Activated CD8-positive, alpha-beta memory T cell treated with anti-CD3 and anti-CD28 coated beads, Interleukin-2, amount 10 ng/mL, durations not matched to agents 7 days and 5 days (primary cell): ENCODE measurements at places on chromosomes 12 and 14.

DNA sequence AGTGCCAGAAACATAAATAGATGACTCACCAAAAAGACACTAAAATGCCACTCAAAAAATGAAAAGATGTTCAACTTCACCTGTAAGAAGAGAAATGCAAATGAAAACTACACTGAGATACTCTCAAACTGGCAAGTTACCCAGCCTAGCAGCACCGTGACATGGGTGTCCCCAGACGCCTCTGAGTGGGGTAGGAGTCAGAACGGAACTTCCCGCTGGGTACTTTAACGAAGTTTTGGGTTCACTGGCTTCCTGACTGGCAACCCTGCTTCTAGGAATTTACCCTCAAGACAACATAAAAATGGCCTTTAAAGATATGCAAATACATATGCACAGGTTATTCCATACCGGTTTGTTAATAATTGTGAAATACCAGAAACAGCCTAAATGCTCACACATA, 52.6 kb downstream of the RIMBP2 start:
- H3K27me3 ChIP-seq: no peaks in the 10 kb centered on the region
- no peak overlapping the region for H3K4me3 ChIP-seq
- no peak overlapping the region for H3K27ac ChIP-seq
- no peaks in the 10 kb centered on the region for H3K36me3 ChIP-seq
- H3K4me1 ChIP-seq: peaks cover 5% of the 10 kb centered on the region

DNA sequence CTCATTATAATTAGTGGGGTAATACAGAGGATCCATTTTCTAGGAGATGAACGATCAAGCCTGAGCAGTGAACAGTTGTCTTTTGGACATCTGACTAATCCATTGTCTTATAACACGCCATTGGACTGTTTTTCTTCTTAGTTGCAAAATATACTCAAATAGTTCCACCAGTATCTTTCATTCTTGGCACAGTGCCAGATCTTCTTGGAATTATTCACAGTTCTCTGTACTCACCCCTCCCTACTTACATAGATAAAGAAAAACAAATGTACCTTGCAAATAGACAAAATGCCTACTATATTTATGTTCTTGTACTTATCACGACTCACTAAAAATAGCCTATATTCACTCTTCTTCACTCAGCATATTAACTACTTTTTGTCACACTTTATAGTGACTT, 3.8 kb downstream of the CBLN3 start:
- H3K27me3 ChIP-seq: no peaks in the 10 kb centered on the region
- DNase-seq: peak; percentile 8
- H3K27ac ChIP-seq: peak overlapping the region; percentile 82
- H3K4me1 ChIP-seq: peaks cover 35% of the 10 kb centered on the region

GRCh38 chr14:74638066-74638465, 26.0 kb upstream of the LTBP2 start:
- no peak overlapping the region for H3K27ac ChIP-seq
- no peak overlapping the region for H3K4me3 ChIP-seq
- no peaks in the 10 kb centered on the region for H3K36me3 ChIP-seq
- no peak for DNase-seq
- peaks cover 25% of the 10 kb centered on the region for H3K27me3 ChIP-seq

- no peaks in the 10 kb centered on the region for H3K36me3 ChIP-seq
- DNase-seq: no peak
- H3K4me1 ChIP-seq: no peaks in the 10 kb centered on the region
- H3K27ac ChIP-seq: no peak overlapping the region
- no peak overlapping the region for H3K4me3 ChIP-seq
Measured at GRCh38 chr12:117724543-117724942, 244.2 kb downstream of the KSR2 start.
